ENCODE measurements at places on chromosomes 6 and 20. TPM values are rescaled to one million over a fixed set of nuclear protein-coding genes. Genes with fewer than 3 reads are reported as not detected.

The GMPR gene
- not detected for total RNA-seq

The FHL5 gene
- total RNA-seq = not detected

The TCF15 gene
- total RNA-seq = not detected

The PIGU gene
- 19.3 TPM for total RNA-seq

The USP49 gene
- 9.9 TPM for total RNA-seq

The MYT1 gene
- 42.2 TPM for total RNA-seq

The RSPH9 gene
- total RNA-seq = 0.15 TPM

The TRAPPC3L gene
- total RNA-seq = not detected

The IL17A gene
- total RNA-seq = not detected

The TNFRSF21 gene
- 1.2 TPM for total RNA-seq

The TP53INP2 gene
- total RNA-seq = 8.1 TPM

The TENT5A gene
- total RNA-seq = 11.1 TPM

DNA sequence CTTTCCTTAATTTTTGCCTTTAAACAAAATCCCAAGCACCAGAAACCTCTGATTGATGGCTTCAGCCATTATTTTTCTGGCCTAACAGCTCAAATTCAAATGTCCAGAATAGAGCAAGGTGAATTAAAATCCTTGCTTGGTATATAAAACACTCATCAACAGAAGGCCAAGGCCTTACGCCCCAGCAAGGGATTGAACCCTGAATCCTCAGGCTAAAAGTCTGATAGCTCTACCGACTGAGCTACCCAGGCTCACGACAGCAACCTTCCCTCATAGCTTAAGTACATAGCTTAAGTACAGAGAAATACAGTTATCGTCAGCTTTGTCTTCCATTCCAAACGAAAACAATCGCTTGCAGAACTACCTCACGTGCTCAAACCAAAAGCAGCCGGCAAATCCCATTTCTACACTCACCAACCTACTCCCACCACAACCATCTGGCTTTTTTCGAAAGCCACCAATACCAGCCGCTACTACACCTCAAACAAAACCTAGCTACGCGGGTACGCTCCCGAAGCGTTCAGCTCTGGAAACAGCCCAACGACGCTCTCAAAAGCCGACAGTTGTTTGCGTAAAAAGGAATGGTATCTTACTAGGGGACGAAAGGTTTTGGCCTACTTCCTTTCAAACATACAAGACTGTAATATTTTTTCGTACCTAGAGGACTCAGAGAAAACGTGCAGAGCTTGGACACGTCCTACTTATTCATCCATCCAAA, 167.5 kb downstream of the GPX5 start:
- DNase-seq = peak; percentile 5

- no peak for DNase-seq
Observed at GRCh38 chr6:137086031-137086430, 41.3 kb upstream of the IL20RA start.

DNA sequence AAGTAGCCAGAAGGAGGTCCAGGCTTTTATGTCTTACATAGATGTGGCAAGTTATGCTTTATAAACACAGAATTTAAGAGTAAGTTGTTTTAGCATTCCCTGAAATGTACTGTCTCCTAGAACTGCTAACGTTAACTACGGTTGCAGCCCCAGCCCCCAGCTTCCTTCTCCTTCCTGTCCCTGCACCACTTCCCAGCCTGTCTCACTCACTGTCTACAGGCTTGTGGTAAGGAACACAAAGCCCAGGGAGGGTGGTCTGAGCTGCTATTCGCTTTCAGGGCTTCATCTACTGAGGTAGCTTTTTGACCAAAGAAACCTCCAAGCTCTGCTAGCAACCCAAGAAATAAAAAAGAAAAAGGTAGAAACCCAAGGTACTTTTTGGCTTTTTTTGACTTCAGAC, 35.9 kb downstream of the PCSK2 start:
- DNase-seq = no peak

- DNase-seq = no peak
Observed at GRCh38 chr6:111161650-111162049, 74.3 kb downstream of the SLC16A10 start.

- peak; percentile 60 for DNase-seq
Observed at GRCh38 chr20:59571551-59572314, 32.6 kb upstream of the PHACTR3 start.

GRCh38 chr6:90893400-90893799, 306.5 kb upstream of the MAP3K7 start:
- DNase-seq = no peak

GRCh38 chr20:39124064-39124463, 161.9 kb downstream of the DHX35 start:
- DNase-seq = no peak

GRCh38 chr20:38805958-38806854, 709 bp downstream of the PPP1R16B start:
- DNase-seq = peak; percentile 72

DNA sequence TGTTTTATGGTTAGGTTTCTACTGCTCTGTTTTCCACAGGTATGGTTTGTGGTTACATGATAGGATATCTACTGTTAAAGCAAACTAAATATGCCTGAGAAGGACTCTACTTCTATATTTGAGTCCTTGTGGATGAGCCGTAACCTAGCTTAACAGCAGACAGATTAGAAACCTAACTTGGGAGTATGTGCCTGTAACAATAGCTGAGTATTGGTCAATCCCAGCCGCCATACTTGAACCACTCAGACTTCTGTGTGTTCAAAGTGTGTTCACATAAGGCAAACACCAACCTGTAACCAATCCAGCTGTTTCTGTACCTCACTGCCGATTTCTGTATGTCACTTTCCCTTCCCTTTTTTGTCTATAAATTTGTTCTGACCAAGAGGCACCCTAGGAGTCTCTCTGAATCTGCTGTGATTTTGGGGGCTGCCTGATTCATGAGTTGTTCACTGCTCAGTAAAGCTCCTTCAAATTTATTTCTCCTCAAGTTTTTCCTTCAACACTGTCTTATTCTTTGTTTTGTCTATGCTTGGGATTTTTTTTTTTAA, 37.1 kb downstream of the PHF3 start:
- DNase-seq = peak; percentile 34

DNA sequence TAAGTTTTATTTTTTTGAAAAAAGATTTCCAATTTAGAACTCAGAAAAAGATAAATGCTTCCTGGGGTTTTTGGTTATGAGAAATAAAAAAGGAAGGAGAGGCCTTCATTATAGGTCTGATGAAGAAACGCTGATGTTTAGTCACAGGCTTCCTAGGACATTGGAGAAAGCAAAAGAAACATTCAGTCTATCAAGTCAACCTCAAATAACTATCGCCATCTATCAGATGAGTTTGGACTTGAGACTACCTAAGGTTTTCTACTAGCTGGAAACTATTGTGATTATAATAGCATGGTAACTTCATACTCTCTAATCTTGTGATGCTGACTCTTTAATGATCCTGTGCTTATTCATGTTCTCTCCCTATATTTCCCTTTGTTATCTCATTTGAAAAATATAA, 171.3 kb downstream of the TPBG start:
- no peak for DNase-seq

- peak; percentile 68 for DNase-seq
Observed at GRCh38 chr20:48006036-48006833, 221.0 kb upstream of the SULF2 start.

DNA sequence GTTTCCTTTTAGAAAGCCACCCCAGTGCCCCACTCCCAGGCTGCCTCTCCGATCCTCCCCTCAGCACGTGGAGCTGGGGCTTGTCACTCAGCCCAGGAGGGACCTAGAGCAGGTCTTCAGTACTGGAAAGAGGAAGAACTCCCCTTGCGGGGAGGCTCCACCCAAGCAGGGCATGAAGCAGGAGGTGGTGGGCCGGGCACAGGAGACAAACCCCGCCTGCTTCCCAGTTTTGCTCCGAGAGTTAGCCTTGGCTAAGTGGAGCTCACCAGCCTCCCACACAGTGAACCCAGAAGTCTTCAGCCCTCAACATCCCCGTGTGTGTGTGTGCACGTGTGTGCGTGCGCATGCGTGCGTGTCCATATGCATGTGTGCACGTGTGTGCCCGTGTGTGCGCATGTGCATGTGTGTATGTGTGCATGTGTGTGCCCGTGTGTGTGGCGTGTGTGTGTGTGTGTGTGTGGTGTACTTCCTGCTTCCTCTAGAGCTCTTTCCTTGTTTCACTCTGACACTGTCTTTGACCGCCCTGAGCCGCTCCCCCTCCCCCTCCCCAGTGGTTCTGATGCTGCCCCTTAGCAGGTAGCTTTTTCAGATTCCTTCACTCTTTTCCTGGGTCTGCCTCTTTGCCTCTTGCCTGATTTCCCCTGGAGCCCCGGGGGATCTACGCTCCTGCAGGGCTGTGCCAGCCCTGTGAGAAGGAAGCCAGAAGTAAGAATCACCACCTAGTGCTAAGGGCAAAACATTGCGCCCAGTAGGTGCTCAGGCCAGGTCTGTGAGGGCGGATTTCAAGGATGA, 239.8 kb downstream of the CDC5L start:
- peak; percentile 10 for DNase-seq

- no peak for DNase-seq
Observed at GRCh38 chr6:155889410-155889809, 433.8 kb upstream of the NOX3 start.

GRCh38 chr6:127514773-127515227, 4.3 kb downstream of the MTCL3 start:
- peak; percentile 25 for DNase-seq

DNA sequence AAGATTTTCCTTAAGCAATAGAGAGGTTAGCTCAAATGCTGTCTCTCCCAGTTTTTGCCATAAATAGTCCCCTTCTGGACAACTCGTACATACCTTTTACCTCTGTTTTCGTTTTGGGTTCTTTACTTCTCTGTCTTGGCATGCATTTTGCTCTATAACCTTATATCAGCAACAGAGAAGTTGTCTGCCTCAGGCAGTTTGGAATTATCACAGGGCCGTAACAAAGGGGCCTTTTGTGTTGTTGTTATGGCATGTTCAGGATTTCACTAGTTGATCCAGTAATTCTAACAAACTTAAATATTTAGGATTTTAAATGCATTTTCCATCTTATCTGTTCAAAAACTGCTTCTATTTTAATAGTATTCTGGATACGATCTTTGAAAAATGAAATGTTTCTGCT, 259.8 kb downstream of the CD109 start:
- DNase-seq = no peak

DNA sequence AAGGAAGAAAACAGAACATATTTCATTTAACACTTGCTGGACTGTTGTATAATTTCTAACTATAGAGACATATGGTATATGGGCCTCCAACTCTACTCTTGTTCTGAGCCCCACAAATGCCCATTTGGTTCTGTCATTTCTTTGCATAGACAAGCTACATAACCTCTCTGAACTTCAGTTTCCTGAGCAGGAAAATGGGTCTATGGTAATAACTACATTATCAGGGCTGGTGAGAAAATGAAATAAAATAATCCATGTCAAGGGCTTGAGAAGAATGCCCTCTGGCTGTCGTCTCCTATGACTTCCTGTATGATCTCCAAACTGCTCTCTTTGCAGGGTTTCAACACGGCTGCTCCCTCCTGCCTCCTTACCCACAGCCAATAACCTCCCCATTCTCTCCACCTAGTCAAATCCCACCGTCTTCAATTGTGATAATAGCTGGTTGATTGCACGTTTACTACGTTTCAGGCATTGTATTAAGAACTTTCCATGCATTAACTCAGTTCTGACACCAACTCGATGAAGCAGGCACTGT, 12.0 kb downstream of the ZCCHC3 start:
- no peak for DNase-seq

DNA sequence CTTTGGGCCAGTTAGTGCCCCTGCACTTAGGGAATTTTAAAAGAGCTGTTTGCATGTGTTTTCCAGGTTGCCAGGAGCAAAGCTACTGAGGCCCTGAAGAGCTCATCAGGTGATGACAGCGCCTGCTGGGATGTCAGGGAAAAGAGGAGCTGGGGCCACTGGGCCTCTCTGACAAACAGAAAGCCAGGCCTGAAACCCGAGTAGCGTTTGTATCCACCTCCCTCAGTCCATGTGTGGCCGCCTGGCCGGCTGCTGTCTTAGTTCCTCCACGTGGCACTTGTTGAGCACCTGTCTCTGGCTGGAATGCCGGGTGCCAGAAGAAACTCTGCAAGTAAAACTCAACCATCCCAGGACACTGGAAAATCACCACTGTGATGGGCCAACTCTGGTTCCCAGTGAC, 601.2 kb downstream of the CDH26 start:
- no peak for DNase-seq

DNA sequence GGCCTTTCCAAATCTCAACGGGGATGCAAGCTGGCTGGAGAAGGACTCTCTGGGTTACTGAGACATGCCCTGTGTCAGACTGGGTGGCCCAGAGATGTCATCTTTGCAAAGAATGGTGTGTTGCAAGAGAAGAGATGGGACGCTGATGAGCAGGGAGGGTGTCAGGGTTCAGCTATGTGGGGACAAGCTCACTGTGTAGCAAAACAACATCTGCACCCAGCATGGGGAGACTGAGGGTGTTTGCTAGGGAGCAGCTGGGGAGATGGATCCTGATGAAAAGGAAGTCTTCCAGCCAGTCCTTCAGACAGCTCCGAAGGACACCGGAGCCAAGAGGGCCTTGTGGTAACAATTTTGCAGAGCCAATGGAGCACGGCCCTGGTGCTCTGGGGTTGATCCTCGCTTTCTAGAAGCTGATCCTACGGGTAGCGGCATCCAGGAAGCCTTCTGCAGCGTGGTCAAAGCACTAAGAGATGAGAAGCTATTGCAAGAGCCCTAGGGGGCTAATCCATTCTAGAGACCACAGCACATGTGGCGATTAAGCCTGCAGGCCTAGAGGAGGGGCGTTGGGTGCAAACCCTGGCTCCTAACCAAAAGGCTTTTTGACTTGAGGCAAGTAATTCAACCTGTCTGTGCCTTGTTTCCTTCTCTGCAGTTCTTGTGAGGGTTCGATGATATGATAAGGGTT, 39.9 kb downstream of the EDN3 start:
- no peak for DNase-seq

- DNase-seq = no peak
Observed at GRCh38 chr20:37525810-37526209, 1.9 kb downstream of the BLCAP start.

DNA sequence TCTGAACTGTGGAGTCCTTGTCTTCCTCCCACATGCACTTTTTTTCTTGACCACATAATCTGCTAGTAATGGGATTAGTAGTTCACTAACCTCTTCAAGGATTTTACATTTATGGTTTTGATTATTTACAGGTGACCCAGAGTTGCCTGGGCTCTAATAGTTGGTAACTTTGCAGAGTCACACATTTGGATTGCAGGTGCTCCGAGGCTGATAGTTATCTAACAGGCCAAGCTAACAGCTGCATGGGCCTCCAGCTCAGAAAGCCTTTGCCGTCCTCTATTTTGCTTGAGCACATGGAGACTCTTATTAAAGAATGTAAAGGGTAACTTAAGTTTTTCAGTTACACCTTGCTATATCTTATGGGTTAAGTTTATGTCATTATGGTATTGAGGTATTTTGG, 95.4 kb downstream of the ANKS1A start:
- DNase-seq = no peak

All from B cell (primary cell).